ENCODE measurements at places on chromosomes 1 and 21.

DNA sequence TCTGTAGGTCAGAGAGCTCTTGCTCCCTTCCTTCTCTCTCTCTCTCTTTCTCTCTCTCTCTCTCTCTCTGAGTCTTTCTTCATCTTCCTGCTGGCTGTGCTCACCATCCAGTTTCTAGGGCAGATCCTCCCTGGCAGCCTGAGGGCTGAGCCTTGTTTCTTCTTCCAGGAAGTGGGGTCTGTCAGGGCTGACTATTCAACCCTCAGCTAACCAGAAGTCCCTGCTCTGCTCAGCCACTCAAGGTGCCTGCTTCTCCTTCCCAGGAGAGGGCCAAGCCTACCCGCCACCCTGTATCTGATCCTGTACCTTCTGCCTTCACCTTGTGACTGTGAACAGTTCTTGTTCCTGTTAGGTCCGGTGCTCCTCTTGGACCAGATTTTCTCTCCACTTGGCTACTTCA, 107.6 kb upstream of the ETV3 start:
- DNase-seq = no peak

GRCh38 chr1:150017206-150017750, 6.8 kb upstream of the OTUD7B start:
- no peak for DNase-seq

DNA sequence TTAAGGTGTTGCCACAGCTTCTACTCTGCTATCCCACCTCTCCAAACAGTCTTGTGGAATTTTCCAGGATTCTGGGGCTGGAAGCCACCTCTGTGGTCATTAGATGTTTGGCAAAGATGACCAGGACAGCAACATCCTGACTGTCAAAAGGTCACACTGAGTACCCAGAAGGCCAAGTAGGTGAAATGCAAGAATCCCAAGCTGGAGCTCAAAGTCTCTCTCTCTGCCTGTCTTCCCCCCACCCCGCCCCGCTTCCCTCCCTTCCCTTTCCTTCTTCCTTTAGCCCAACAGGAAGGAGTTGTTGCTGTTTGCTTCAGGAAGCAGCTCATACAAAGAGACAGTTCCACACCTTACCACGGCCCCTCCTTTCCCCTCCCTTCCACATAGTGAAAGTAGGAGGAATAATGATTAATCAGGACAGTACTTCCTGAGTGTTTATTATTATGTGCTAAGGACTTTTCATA, 75.6 kb upstream of the SLC2A1 start:
- no peak for DNase-seq

DNA sequence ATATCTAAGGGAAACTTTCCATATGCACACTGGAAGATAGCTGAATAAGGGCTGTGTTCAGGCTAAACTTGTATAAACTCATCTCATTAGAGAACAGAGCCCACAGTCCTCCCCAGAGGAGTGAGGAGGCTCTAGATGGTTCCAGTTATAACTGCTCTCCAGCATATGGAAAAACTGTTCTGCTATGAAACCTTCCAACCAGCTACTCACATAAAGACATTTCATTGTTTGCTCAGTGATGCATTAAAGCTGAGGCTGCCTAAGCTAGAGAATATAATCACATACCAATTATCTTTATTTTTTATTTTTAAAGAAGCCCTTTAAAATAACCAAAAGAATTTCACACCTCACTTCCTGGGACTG, 13.3 kb downstream of the AHCYL1 start:
- DNase-seq = no peak

DNA sequence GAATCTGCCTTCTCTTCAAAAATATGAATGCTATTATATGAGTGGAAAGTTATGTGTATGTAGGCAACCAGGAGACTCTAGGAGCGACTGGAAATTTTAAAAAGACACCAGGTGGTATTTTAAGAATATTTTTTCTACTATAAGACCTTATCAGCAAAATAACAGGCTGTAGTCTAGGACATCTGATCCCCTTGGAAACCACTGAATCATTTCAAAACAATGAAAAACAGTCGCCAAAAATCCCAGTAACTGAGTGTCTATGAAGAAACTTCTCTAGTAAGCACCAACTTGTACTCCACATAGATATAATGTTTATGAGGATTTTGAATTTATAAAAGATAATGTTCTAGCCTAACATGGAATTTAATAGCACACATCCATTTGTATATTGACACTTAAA, 358.5 kb downstream of the GPATCH2 start:
- no peak for DNase-seq

DNA sequence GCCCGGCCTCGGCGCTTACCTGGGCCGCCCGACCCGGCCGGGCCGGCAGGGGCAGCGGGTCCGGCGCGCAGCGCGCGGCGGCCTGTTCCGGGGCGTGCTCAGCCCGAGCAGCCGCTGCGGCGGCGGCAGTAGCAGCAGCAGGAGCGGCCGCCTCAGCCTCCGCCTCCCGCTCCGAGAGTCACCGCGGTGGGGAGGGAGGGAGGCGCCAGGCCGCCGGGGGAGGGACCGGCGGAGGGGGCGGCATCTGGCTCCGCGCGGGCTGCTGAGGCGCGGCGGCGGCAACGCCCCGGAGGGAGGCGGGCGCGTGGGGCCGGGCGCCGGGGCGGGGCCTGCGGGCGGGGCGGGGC, at the start of gene CTNNBIP1:
CTNNBIP1 (minus strand) TSS at position 194 of the 347 bp plus-strand sequence. CDS start 38,205 bp downstream, outside the sequence.
- DNase-seq = no peak

GRCh38 chr1:18707696-18708257, 77.1 kb downstream of the PAX7 start:
- no peak for DNase-seq

GRCh38 chr1:9110669-9111356, 18.1 kb downstream of the GPR157 start:
- DNase-seq = peak; percentile 66

DNA sequence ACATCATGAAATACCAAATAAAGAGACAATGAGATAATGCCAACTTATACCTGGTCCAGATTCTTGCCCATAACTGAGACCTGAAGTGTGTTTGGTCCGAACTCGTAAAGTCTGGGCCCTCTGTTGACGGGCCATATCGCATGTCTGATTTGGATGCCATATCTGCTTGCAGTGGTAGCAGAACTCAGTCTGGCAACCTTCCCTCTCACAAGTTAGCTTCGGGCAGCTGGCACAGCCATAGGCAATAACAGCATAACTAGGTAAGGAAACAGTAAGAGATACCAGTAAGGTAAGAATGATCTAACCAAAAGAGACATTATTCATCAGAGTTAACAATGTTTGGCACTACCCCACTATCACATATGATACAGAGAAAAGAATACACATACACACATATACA, 15.1 kb downstream of the RNF19B start:
- DNase-seq = no peak

DNA sequence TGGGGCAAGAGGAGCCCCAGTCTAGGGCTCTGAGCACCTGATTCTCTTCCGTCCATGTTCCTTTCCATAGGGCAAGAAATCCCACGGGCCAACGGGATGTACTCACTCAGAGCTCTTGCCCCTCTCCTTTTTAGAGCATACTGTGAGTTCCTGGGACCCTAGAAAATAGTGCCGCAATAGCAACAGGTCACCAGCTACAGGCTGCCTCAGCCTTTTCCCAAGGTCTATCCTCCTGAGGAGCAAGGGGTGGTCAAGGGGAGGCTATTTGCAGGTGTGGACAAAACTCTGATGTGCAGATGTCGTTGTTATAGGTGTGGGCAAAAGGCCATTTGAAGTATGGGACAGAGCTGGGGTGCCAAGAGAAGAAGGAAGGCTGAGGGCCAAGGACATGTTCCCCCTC, 1.6 kb upstream of the QSOX1 start:
- DNase-seq = no peak

GRCh38 chr1:81560629-81561028, 240.1 kb upstream of the ADGRL2 start:
- DNase-seq = no peak

DNA sequence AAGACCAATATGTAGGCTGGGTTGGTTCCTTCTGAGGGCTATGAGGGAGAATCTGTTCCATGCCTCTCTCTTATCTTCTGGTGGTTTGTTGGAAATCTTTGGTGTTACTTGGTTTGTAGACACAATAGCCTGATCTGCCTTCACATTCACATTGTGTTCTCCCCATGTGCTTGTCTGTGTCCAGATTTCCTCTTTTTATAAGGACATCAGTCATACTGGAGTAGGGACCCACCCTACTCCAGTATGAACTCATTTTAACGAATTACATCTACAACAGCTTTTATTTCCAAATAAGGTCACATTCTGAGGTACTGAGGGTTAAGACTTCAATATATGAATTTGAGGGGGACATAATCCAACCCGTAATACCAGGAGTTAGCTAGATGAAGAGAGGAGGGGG, 75.9 kb downstream of the DISP1 start:
- DNase-seq = no peak

GRCh38 chr1:238061967-238062613, 171.4 kb upstream of the ZP4 start:
- no peak for DNase-seq

DNA sequence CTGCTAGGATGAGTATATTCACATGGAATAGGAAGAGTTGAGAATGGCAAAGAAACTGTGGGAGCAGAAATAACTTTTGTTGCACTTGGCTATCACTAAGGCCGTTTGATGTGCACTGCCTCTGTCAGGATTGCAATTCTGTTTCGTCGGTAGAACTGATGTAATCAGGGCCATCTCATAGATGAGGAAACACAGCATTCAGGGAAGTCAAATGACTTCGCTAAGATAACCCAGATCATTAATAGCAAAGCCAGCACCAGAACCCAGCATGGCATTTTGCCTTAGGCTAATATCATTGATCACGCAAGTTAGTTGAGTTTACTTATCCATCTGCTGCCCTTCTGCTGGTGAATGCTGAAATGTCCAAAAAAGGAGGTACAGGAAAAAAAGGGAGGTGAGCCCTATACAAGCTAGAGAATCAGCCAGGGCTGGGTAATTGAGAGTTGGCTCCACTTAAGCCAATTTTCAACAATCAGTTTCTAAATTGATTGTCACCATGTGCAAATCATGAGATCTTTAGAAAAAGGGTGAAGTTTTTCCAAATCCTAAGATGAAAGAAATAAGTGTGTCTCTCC, 7.6 kb downstream of the RASSF5 start:
- no peak for DNase-seq

- no peak for DNase-seq
Observed at GRCh38 chr1:185514311-185514710, 197.3 kb upstream of the IVNS1ABP start.

- DNase-seq = no peak
Observed at GRCh38 chr1:2045468-2046173, 4.6 kb upstream of the PRKCZ start.

- DNase-seq = no peak
Observed at GRCh38 chr1:7178741-7179140, 393.5 kb downstream of the CAMTA1 start.

DNA sequence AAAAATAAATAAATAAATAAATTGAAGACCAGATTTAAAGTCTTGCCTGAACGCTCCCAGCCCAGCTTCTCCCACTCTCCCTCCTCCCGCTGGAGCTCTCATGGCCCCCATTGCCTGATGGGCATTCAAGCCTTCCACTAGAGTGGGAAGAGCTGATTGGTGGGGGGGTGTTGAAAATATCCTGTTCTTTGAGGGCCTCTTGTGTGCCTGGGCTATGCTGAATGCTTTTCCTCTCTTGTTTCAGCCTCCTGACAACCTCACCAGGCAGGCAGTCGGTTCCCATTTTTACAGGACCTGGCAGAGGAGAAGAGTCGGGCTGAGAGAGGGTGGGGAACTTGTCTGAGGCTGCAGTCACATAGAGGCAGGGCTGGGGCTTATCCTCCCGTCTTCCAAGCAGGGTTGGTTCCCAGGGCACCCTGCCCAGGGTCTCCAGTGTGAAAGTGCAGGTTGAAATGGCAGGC, 59.2 kb upstream of the SSBP3 start:
- DNase-seq = no peak

- DNase-seq = no peak
Observed at GRCh38 chr1:51170342-51170741, 65.7 kb upstream of the RNF11 start.

DNA sequence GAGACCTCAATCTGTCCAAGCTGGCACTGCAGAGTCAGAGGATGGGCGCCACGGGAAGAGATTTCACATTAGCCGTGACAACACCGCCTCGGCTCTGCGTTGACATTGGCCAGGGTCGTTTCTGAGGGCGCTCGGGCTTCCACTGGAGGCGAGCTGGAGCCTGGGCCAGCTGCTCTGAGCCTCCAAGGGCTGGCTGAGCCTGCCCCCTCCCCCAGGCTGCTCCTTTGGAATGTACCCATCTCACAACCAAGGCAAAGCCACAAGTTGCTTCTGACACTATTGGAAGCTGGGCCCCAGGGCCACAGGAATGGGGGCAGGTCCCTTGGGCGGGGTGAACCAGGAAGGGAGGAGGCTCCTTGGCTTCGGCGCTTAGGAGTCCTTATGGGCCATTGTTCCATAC, 12.7 kb downstream of the GPR3 start:
- no peak for DNase-seq

DNA sequence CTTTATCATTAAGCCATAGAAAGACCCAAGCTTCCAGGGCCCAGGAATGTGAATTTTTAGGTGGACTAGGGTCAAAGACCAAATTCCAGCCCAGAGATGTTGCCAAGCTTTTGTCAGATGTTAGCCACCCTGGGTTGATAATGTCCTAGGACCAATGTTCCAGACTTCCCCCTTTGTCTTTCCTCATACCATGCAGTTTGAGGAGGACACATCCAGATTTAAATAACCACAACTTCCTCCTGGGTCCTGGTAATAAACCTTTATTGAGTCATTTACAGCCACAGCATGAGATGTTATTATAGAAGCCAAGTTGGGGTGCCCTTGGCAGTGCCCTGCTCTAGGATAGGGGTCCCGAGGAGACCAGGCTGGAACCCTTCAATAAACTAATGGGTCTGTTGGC, 5.9 kb downstream of the TNR start:
- no peak for DNase-seq

- DNase-seq = no peak
Observed at GRCh38 chr1:234170622-234171021, 202.6 kb upstream of the COA6 start.
